CD4-positive, alpha-beta T cell treated with Interleukin-17A for 1 hour (primary cell): ENCODE measurements at places on chromosomes 5 and 9.

DNA sequence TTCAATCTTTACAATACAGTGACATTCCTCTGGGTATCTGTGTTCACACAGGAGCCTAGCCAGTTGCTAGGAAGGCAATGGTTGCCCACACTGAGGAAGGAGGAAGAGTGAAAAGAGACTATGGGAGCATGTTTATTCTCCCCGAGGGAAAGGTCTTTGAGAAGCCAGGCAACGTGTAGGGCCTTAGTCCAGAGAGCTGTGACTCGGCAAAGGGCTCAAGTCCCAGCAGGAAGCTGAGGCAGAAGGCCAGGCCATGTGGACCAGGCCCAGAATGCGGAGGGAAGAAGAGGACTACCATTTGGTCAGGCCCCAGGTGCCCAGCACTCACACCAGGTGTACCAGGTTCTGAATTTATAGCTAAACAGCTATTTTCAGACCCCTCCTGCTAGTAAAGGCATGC is 136.6 kb upstream of the DMAC1 start:
- DNase-seq, result no peak

DNA sequence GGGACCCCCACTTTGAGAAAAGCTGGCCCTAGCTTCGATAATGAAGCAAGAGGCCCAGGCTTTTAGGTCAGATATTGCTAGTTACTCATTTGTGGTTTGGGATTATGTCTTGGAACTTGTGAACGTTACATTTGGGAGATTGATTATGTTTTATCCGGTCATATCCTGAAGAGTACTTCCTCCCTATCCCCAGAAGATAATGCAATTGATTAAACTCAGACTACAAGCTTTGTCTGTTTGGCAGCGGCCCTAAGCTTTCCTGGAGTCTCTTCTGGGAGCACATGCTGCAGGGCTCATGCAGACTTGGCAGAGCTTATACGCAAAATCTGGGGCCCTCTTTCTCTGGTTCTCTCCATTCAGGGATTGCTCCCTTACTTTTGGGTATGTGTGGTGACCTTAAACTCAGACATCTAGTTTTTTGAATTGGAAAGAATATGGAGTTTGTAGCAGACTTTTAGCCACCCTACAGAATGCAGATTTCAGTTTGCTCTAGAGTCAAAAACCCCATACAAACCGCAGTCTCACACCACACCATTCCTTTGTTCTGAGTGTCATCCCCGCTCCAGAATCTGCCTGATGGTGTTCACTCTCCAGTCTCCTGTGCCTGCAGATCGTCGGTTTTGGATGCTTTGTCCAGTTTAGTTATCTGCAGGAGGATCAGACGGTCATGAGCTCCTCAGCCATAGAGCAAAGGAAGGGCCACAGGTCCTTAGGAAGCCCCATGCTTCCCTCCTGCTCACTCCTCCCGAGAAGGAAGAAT is 449.5 kb upstream of the TRPC7 start:
- no peak for DNase-seq

GRCh38 chr9:35822926-35823325 is 5.6 kb downstream of the FAM221B start:
- DNase-seq, result no peak

DNA sequence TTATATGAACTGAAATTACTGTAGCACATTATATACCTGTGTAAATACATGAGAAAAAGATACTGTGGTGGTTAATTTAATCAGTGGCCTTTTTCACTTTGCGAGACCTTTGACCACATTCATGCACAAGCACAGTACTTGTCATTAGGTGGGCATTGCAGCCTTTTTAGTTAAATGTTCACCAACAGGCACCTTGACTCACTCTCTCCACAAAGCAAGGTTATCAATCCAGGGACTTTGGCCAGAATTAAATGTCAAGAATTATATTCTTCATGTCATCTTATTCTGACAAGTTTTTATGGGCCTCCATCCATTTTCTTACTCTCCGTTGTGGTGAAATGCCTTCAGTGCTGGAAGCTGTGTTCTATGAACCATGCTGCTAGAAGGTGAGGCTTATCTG is 72.2 kb downstream of the AOPEP start:
- no peak for DNase-seq

GRCh38 chr5:78858364-78858763 is 126.7 kb downstream of the ARSB start:
- no peak for DNase-seq

DNA sequence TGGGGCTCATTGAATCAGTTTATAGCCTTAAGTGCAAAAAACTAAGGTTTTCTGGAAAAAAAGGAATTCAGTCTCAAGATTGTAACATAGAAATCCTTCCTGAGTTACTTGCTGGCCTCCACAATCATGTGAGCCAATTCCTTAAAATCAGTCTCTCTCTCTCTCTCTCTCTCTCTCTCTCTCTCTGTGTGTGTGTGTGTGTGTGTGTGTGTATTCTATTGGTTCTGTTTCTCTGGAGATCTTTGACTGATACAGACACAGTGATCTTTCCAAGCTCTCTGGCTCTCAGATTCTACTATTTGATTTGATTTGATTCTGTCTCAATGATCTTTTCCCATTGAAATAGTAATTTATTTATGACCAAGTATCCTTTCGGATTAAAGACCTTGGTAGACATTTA is 74.6 kb downstream of the CFAP95 start:
- DNase-seq, result no peak

- no peak for DNase-seq
Measured at GRCh38 chr9:25003686-25004085, 458.0 kb upstream of the IZUMO3 start.

DNA sequence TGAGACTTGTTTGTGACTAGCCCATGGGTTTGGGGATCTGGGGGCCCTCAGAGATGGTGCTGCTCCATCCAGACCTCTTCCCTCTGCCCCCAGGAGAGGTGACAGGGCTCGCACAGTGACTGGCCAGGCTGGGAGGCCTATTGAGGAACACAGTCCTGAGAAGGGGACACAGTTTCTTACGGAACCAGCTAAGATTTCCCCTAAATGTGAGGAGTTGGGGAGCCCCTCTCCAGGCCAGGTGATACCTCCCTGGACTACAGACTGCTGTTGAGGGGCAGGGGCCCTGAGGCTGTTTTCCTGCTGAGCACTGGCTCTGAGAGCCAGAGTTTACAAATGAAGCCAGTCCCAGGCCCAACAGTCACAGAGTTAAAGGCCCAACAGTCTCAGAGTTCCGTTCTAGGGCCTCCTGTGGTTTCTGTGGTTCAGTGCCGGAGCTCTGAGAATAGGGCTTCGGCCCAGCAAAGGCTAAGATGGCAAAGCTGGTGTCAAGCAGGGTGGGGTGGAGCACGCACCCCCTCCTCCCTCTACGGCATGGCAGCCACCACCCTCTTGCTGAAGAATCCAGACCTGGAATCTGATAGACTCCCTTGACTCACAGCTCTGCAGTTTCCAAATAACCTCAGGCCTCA is 1.1 kb upstream of the SEMA4D start:
- DNase-seq, result peak; percentile 75

- DNase-seq, result no peak
Measured at GRCh38 chr9:21730899-21731298, 71.5 kb upstream of the MTAP start.

GRCh38 chr5:76642390-76643040 is 19.3 kb upstream of the F2RL2 start:
- no peak for DNase-seq

- DNase-seq, result no peak
Measured at GRCh38 chr5:103498211-103498610, 64.4 kb downstream of the NUDT12 start.

DNA sequence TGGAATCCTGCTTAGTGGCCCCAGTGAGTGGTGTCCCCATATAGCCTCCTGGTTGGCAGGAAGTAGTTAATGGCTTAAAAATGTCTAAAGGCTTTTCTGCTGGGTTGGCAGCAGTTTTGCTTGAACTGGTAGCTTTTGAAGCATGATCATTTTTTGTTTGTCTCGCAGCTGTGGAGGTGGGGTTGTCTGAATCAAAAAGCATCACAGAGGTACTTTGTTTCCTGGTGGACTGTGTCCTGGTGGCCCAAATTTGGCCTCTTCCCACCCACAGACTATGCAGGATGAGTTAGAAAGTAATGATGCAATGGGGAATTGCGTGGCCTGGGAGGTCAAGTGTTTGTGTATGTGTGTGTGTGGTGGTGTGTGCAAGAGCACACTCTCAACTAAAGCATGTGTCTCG is 322.7 kb downstream of the ARHGEF28 start:
- no peak for DNase-seq

- no peak for DNase-seq
Measured at GRCh38 chr9:16319646-16320045, 550.8 kb downstream of the BNC2 start.

DNA sequence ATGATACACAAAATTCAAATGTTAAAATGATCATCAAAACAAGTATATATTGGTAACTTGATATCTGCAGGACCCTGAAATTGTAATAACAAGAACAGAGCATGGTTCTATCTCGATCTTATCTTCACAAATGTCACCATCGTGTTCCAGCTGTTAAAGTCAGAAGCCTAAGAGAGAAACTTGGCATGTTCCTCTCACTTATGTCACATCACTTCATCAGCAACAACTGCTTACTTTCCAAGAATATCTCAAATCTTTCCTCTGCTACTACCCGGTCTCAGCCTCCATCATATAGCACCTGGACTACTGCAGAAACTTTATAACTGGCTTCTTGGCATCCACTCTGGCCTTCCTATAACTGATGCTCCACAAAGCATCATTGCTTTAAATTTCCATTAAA is 84.9 kb downstream of the FBN2 start:
- no peak for DNase-seq

GRCh38 chr9:114207034-114207810 is 51.9 kb downstream of the COL27A1 start:
- no peak for DNase-seq

DNA sequence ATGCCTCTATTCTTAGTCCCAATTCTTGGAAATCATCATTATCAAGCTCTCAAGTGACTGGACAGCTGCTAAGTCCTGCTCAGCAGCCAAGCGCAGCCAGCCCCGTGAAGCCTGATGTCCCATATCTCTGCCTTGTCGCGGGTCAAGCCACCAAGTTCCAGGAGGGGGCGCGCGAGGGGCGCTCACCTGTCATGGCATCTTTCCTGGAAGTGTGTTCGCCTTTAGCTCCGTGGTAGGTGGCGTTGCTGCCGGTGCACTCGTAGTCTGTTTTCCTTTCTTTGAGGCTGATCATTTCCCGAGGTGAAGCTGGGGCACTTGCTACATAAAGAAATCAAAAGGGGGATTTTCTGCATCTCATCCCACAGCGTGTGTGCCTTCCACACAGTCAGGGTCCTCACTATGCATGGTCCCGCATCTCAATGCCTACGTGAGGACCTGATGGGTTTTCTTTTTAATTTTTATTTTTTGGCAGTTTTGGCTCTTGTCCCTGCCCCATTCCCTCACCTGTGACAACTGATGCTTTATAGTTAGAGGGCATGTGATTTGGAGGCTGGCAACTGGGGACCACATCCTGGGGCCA is 227.0 kb upstream of the DAP start:
- DNase-seq, result peak; percentile 50

- DNase-seq, result no peak
Measured at GRCh38 chr5:149205625-149206523, 64.6 kb downstream of the ABLIM3 start.

DNA sequence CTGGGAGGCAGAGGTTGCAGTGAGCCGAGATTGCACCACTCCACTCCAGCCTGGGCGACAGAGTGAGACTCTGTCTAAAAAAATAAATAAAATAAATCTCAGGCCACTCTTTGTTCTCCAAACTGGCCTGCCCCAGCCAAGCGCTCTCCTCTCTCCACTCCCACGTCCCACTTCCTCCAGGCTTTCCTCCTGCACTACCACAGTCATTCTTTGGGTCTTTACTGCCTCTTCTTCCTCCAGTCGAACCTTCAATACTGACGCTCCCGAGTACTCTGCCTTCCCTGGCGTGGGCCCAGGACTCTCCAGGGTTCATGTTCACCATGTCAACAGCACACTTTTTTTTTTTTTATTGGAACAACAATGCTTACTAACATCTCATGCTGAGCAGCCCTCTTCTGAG is 23.9 kb downstream of the RNF130 start:
- DNase-seq, result no peak

- no peak for DNase-seq
Measured at GRCh38 chr9:89986190-89986589, 381.4 kb downstream of the GADD45G start.

- no peak for DNase-seq
Measured at GRCh38 chr5:77449981-77450380, 42.1 kb downstream of the WDR41 start.

GRCh38 chr5:12003680-12004079 is 99.4 kb upstream of the CTNND2 start:
- no peak for DNase-seq

DNA sequence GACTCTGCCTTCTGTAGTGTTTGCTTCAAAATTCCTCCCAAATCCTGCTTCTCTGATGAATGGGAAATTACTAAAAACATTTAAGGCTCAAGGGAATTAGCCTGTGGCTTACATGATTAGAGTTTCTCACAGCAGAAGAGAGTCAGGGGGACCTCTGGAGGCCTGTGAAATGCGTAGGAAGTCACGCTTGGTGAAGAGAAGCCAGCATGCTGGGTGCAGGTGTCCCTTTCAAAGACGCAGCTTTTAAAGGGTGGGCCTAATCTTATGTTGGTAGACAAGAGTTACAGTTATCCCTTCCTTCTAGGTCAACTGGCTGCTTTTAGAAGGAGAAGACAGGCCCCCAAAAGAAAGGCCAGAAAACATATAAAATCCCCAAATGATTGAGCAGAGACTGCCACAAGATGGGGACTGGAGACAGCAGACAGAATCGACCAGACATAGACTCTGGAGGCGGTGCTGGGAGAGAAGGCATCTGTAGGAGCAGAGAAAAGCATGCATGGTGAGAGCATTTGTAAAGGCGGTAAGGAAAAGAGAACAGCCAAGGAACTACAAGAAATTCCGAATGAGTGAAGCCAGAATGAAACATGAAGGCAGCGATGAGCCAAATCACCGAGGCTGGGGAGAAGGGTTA is 42.3 kb downstream of the B4GALT1 start:
- DNase-seq, result no peak

DNA sequence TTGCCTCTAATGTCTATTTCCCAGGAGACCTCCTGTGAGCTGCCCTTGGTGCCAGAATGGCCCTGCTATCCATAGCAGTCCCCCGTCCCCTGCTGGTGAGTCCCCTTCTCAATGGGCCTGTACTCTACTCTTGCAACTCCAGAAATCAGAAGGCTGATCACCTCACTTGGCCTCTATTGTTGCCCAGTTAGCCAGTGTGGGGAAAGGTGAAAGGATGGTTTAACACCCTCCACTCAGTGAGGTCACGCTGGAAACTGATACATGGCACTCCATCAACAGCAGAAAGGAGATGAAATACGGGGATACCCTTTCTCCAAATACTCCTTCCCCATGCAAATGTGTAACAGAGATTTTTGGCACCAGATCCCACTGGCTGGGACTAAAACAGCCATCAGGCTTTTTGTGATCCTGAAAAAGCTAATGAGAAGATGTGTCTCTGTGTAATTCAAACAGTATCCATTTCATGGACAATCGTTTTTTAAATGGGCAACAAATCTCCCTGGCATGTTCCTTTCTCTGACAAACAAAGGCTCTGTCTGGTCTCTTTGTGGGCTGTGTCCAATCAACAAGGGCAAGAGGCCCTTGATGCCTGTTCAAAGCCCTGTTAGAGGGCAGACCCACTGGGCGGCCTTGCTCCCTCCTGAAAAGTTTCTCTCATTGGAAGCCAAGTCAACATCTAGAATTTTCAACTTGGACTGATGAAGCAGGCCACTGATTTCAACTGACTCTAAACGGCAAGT is 343.7 kb downstream of the SPOCK1 start:
- no peak for DNase-seq

- no peak for DNase-seq
Measured at GRCh38 chr5:142219146-142219545, 105.7 kb downstream of the SPRY4 start.

- no peak for DNase-seq
Measured at GRCh38 chr5:61307611-61308010, 24.4 kb upstream of the ZSWIM6 start.
